Right ventricle myocardium superior (tissue), 1 donor: ENCODE measurements at places on chromosomes 3 and 15.

- DNase-seq: no peak
These were observed 16.8 kb downstream of the LRRN1 start for GRCh38 chr3:3816034-3816433.

GRCh38 chr3:64541803-64542202 is 146.0 kb downstream of the ADAMTS9 start:
- DNase-seq: no peak

GRCh38 chr3:124557433-124558232 is 172.6 kb upstream of the UMPS start:
- DNase-seq: no peak

DNA sequence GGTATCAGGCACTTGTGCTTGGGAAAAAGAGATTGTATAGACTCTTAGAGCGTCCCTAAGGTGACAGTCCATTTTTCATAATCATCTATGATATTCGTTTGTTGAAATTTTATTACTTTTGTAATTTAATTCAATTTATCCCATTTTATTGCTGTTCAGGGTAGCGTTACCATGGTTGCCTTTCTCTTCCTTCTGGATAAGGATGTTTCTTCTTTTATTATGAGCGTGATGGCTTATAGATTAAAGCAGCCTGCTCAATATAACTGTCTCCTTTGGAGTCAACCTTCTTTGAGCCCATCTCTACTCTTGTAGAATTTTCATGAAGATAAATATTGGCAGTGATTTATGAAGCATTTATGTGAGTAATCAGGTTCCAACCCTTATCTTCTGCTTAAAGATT is 182.0 kb downstream of the LRTM1 start:
- no peak for DNase-seq

DNA sequence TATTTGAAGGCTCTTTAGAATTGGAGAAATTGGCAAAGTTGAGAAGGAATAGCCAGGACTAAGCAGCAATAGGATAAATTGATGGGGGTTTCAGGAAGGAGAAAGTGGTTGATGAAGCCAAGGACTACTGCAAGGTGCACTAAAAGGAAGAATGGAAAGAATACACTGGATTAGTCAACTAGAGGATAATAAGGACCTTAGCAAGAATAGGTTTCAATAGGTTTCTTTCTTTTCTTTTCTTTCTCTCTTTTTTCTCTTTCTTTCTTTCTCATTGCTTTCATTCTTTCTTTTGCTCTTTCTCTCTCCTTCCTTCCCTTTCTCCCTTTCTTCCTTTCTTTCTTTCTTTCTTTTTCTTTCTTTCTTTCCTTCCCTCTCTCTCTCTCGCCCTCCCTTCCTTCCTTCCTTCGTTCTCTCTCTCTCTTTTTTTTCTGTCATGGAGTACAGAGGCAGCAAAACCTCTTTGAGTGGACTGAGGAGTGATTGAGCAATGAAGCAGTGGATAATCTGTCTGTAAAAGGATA is 234.4 kb upstream of the TMC3 start:
- no peak for DNase-seq

DNA sequence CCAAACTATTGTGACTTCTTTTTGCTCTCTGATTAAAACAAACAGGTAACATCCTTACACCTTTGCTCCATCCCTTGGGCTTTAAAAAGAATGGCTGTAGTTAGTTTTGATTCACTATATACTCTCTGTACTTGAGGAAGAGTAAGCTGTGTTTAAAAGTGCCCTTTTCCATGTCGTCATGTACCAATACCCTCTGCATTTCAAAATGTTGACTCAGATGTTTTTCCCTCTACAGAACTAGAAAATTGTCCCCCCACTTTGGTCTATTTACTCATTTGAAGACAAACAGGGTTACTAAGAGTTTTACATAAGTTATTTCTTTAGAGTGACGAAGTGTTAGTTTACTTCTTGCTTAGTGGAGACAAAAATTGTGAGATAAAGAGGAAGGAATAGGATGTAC is 62.7 kb downstream of the TASOR start:
- DNase-seq: no peak

DNA sequence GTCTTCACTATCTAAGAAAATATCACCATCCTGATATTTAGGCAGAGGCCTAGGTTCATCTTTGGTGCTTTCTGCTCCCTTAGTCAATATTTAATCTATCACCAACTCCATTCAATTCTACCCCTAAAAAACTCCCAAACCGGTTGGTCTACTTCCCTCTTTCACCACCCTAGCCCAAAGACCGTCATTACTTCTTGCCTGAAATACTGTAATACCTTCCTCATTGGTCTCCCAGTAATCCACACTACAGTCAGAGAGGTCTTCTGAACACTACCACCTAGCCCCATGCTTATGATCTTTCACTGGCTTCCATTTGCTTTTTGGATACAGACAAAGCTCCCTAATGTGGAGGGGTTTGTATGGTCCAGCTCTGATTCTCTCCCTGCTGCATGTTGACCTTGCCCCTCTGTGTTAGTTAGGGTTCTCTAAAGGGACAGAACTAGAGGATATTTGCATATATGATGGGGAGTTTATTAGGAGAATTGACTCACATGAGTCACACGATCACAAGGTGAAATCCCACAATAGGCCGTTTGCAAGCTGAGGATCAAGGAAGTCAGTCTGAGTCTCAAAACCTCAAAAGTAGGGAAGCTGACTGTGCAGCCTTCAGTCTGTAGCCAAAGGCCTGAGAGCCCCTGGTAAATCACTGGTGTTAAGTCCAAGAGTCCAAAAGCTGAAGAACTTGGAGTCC is 36.4 kb upstream of the ATP2C1 start:
- DNase-seq: no peak

GRCh38 chr3:21109056-21109455 is 642.0 kb downstream of the ZNF385D start:
- no peak for DNase-seq

GRCh38 chr3:155743606-155744005 is 1.3 kb downstream of the PLCH1 start:
- DNase-seq: no peak

DNA sequence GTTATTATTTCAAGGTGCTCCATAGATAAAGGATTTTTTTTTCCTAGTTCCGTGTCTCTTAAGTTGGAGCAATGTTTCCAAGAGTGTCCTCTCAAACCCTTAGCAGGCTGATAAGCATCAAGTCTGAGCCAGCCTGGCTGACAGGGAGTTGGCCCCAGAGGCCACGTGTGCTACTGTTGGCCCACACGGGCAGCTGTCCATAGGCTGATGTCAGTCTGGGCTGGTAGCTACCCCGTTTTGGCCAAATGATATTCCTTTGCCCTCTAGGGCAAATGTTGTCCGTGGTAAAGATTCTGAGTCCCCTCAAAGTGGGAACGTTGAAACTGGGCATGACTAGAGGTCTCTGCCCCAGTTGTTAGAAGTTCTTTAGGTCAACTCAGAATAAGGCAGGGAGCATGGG is 99.4 kb downstream of the FLNB start:
- DNase-seq: no peak

GRCh38 chr3:118102737-118103136 is 931.9 kb downstream of the IGSF11 start:
- DNase-seq: no peak
